ENCODE measurements at places on chromosomes 3 and 15. TPM values are rescaled to one million over a fixed set of nuclear protein-coding genes. Genes with fewer than 3 reads are reported as not detected.

DNA sequence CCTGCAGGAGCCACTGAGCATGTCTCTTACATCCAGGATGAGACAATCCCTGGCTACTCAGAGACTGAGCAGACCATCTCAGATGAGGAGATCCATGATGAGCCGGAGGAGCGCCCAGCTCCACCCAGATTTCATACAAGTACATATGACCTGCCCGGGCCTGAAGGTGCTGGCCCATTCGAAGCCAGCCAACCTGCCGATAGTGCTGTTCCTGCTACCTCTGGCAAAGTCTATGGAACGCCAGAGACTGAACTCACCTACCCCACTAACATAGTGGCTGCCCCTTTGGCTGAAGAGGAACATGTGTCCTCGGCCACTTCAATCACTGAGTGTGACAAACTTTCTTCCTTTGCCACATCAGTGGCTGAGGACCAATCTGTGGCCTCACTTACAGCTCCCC is 6.2 kb downstream of the MAP1A start:
- no peak for DNase-seq

FAM43A gene
- total RNA-seq: 7.1 TPM

- no peak for DNase-seq
Measured at GRCh38 chr3:128614076-128614475, 36.5 kb downstream of the RPN1 start.

DNA sequence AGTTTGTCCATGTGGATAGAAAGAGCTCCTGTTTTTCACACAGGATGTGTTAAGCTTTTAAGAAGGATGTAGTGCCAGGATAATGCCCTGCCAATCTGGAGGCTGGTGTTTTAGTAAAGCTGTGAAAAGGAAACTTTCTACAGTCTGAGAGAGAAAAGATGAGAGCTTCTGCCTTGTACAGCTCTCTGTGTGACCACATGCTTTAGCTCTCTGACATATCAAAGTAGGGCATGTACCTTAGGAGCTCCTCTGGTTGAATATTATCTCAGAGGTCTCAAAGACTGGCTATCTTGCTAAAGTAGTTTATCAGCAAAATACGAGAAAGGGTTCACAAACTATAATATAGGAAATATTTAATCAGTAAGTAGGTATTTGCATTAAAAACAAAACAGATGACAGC is 30.4 kb downstream of the CDIN1 start:
- no peak for DNase-seq
